ENCODE measurements at places on chromosomes 7 and 10.

DNA sequence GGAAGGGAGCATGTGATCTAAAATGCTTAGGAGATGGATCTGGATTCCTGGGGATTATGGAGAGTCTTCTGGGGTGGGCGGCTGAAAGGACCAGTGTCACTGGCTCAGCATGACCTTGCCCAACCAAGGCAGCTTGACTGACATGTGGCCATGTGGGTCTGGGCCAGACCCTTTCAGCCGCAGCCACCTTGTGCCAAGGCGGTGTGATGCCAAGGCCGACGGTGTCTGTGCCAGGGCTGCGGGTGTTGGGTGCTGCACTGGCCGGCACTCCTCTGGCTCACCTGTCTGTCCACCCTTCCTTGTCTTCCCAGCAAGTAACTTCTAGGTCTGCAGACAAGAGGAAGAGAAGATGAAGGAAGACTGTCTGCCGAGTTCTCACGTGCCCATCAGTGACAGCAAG, 8.8 kb downstream of the DEPP1 start:
- no peak for DNase-seq

DNA sequence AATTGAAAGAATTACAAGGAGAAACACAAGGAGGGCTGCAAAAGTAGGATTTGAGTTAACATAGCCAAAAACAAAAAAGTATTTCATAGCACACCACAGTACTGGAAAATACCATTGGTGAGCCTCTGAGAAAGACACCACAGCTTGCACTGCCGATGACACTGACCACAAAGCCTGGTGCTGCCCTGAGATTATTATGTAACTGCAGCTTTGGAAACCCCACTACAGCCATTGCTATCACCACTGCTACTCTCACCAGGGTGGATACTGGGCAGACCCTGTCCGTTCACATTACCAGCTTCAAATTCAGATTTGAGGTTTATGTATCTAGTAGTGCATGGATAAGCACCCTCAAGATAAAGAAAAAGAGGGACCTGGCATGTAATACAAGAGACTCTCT, 1246.7 kb upstream of the SORCS1 start:
- DNase-seq: no peak

GRCh38 chr10:23331567-23332301, 12.9 kb downstream of the C10orf67 start:
- DNase-seq: no peak

GRCh38 chr7:140696680-140697446, at the start of gene NDUFB2:
TSS of gene NDUFB2 (plus strand) at chr7:140696708. CDS start at chr7:140696745, 37 bp downstream.
- peak; percentile 95 for DNase-seq

GRCh38 chr7:71733107-71733870, 601.3 kb downstream of the GALNT17 start:
- DNase-seq: peak; percentile 98

- no peak for DNase-seq
Observed at GRCh38 chr10:129042776-129043595, 424.1 kb upstream of the MGMT start.

DNA sequence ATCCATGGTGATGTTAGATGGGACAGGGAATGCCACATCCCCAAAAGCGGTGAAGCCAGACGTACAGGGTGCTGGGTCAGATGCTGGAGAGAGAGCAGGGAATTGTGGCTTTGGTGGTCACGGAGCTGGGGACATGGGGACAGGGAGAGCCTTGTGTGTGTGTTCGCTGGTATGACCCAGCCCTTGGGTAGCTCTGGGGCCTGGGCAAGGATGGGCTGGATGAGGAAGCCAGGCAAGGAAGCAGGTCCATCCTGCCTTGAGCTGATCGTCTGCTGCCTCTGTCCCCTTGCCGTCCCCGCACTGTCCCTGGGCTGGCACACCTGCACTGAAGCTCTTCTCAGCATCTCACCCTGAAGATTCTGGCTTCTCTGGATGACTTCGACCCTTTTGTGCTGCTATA, 15.4 kb upstream of the CLDN4 start:
- DNase-seq: no peak

DNA sequence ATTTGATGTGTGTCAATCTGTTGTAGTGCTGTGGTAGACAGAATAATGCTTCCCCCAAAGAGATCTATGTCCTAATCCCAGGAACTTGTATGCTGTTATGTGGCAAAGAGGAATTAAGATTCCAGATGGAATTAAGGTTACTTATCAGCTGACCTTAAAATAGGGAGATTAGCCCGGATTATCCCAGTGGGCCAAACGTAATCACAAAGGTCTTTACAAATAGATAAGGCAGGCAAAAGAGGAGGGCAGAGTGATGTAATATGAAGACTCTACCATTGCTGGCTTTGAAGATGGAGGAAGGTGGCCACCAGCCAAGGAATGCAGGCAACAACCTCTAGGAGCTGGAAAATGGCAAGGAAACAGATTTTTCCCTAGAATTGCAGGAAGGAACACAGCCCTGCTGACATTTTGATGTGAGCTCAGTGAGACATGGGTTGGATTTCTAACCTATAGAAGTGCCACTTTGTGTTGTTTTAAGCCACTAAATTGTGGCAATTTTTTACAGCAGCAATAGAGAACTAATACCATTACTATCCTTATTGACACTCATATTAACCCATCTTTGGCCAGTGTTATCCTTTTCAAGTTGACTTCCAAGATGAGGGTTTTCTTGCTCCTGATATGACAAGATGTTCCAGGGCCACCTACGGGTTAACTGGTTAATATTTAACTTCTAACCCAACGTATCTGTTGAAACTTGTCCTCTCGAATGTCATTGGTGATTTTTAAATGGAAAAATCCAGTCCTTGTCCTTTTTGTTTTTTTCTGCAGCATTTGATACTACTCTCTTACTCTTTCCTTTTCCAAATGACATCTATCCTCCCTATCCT, 29.3 kb downstream of the CYCS start:
- no peak for DNase-seq

DNA sequence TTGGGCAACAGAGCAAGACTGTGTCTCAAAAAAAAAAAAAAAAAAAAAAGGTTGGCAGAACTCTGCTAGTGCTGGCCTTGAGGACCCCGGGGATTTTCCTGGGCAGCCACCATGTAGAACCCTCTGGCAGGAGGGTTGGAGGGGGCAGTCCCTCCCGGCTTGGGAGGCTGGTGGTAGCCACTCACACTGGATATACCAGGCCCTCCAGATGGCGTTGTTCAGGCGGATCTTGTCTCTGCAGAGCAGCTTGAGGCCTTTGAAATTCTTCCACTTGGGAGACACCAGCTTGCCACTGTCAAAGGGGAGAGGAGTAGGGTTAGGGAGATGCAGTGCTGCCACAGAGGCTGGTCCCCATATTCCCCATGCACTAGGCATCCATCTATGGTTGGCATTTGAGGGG, 8.4 kb downstream of the MLXIPL start:
- DNase-seq: peak; percentile 38

- no peak for DNase-seq
Observed at GRCh38 chr7:127932076-127932475, 99.2 kb downstream of the LRRC4 start.

GRCh38 chr7:95501261-95501832, 15.6 kb downstream of the ASB4 start:
- no peak for DNase-seq

- no peak for DNase-seq
Observed at GRCh38 chr7:115260381-115260780, 338.5 kb downstream of the MDFIC start.
